Activated CD4-positive, alpha-beta T cell treated with anti-CD3 and anti-CD28 coated beads, Interleukin-2, amount 50 U/mL, for 1 hour (primary cell): ENCODE measurements at places on chromosomes 7 and 10.

DNA sequence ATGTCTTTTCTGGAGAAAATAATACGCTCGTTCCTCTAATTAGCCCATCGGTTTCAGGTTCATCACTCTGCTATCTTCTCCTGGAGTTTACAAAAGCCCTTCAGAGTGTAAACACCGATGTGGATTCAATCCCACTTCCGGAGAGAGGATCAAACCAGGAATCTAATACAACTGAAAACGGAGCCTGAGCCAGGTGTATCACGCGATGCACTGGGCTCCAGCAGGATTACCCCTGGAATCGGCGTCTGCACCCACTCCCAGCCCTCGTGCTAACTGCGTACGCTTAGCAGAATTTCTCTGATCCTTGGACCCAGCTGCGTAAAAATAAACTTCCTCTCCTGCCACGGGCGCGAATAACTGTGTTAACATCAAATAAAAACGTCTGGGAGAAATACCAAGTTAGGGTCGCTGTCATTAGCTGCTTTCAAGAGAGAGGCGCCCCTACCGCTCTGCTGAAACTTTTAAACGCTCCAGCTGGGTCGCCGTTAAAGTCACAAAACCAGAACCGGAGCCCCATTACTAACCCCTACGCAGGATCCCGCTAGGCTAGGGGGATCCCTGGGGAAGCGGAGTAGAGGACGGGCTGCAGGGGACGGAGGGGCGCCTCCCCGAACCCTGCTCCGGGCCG is 502 bp downstream of the ZNF3 start:
- no peak for DNase-seq

- no peak for DNase-seq
These were observed 1.7 kb upstream of the ZNF853 start for GRCh38 chr7:6613706-6614105.

GRCh38 chr10:97034958-97035769 is 150.6 kb downstream of the SLIT1 start:
- no peak for DNase-seq

DNA sequence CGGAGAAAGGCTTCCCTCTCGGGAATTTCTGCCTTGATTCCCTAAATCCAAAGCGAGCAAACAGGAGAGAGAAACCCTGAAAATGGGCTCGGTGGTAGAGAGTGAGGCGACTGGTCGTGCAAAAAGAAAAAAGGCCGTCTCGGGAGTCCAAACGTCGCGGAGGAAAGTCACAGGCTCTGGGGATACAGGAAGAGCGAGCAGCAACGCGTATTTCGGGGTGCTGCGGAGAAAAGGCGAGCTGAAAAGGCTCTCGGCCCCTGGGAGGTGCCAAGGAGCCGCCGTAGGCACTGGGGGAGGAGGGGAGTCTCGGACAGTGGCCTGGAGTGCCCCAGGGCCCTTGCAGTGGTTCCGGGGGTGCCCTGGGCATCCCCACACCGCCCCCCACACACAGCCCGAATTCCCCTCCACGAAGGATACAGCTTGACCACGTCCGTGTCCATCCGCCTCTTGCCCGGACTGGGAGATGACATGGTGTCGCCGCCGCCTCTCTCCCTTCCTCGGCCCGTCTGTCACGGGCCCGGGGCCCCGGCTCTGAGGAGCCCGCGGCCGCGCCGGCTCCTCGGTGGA is 591 bp downstream of the UBE2H start:
- peak; percentile 21 for DNase-seq

DNA sequence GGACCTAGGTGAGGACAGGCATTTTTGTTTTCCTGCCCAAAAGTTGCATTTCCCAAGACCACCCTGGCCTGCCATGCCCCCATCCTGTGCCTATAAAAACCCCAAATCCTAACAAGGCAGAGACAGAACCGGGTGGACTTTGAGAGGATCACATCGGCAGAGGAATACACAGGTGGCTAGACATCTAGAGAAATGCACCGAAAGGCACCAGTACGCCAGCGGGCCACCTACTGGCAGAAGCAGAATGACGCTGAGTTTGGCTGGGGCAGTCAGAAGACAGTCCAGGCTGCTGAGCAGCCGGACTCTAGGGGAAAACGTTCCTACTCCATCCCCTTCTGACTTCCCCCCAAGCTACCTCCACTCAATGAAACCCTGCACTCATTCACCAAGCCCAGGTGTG is 2.8 kb downstream of the AKR1C4 start:
- no peak for DNase-seq
